ENCODE measurements at places on chromosomes 4 and X.
A peak's percentile ranks its signal among the peaks of the same experiment; 100 is the strongest.

DNA sequence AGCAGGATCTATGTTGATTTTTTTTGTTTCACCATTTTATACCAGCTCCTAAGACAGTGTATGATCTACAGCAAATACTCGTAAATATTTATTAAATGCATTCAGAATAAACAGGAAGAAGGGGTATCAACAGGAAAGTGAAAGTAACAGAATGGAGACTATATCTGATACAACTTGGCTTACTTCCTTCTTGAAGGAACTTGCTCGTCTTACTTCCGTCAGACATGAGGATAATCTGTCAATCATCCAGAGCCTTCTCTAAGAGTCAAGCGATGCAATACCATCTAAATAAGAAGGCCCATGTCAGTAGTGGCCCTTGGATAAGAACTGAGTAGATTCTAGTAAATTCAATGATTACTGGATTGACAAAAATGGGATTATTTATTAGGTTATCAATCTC lies 84.2 kb downstream of the CAMK2D start:
- DNase-seq, result no peak

- peak; percentile 20 for DNase-seq
These were observed 15.7 kb downstream of the FHL1 start for GRCh38 chrX:136162827-136163570.

GRCh38 chr4:122481766-122482405 lies 25.4 kb upstream of the IL2 start:
- DNase-seq, result no peak

- peak; percentile 81 for DNase-seq
These were observed 12.7 kb downstream of the TKTL1 start for GRCh38 chrX:154308108-154308946.

GRCh38 chrX:136067966-136068365 lies 79.4 kb upstream of the FHL1 start:
- no peak for DNase-seq

DNA sequence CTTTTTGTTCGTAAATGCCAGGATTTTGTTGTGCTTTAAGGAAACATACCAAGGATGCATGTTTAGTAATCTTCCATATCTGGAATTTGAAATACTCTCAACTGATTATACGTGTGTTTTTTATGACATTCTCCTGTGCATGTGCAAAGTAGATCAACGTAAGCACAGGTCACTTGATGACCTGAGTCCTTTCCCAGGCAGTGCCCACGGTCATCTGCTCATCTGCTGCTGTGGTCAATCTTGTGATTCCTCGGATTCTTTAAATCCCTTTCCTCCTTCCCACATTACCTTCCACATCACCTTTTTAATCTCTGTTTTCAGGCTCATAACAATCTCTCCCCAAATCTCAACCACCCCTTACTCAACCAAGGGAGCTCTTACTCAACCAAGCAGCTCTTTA lies 104.1 kb downstream of the RASL11B start:
- no peak for DNase-seq

- DNase-seq, result no peak
These were observed 262.6 kb downstream of the C4orf33 start for GRCh38 chr4:129358571-129358970.
